Peyer's patch (tissue), 4 donors: ENCODE measurements at places on chromosomes 7 and 10. TPM values are rescaled to one million over a fixed set of nuclear protein-coding genes. Genes with fewer than 3 reads are reported as not detected.

Gene SFXN2
- 8.0 TPM for total RNA-seq

Gene VWC2
- total RNA-seq = not detected

Gene MYH16
- not detected for total RNA-seq

Gene MTERF1
- 17.3 TPM for total RNA-seq

Gene RSU1
- total RNA-seq = 14.5 TPM

Gene PTPRZ1
- 1.7 TPM for total RNA-seq

Gene FASTK
- total RNA-seq = 142 TPM

Gene CALHM1
- total RNA-seq = not detected

Gene RNF32
- total RNA-seq = 3.8 TPM

Gene GDF2
- total RNA-seq = not detected

Gene LRRC17
- 3.2 TPM for total RNA-seq

Gene OR13A1
- not detected for total RNA-seq

Gene SEMA3C
- 66.9 TPM for total RNA-seq

Gene DGKB
- total RNA-seq = 0.88 TPM

Gene FKBP9
- total RNA-seq = 119 TPM

Gene CDHR3
- 47.3 TPM for total RNA-seq

Gene PKD1L1
- 0.18 TPM for total RNA-seq

Gene OR2A1
- not detected for total RNA-seq
